Left lung (tissue), 14 donors: ENCODE measurements at places on chromosomes 6 and 20. TPM values are rescaled to one million over a fixed set of nuclear protein-coding genes. Genes with fewer than 3 reads are reported as not detected.

DNA sequence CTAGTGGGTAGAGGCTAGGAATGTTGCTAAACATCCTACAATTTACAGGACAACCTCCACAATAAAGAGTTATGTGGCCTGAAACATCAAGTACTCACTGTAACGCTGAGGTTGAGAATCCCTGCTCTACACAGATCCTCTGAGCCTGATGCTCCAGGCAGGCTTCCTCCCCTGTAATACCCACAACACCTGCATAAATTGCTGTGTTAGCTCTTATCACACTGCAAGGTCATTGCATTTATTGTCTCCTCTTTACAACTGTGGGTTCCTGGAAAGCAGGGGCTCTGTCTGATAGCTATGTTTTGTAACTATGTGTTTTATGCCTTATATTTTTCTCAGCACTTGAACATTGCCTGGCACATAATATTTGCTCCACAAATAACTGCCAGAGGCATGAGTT is 11.6 kb downstream of the RPP21 start:
- H3K4me1 ChIP-seq, result no peaks in the 10 kb centered on the region
- H3K4me3 ChIP-seq, result no peak overlapping the region
- H3K27ac ChIP-seq, result no peak overlapping the region
- DNase-seq, result no peak
- H3K36me3 ChIP-seq, result no peaks in the 10 kb centered on the region

C6orf52 gene
- total RNA-seq, result 0.58 TPM

DNA sequence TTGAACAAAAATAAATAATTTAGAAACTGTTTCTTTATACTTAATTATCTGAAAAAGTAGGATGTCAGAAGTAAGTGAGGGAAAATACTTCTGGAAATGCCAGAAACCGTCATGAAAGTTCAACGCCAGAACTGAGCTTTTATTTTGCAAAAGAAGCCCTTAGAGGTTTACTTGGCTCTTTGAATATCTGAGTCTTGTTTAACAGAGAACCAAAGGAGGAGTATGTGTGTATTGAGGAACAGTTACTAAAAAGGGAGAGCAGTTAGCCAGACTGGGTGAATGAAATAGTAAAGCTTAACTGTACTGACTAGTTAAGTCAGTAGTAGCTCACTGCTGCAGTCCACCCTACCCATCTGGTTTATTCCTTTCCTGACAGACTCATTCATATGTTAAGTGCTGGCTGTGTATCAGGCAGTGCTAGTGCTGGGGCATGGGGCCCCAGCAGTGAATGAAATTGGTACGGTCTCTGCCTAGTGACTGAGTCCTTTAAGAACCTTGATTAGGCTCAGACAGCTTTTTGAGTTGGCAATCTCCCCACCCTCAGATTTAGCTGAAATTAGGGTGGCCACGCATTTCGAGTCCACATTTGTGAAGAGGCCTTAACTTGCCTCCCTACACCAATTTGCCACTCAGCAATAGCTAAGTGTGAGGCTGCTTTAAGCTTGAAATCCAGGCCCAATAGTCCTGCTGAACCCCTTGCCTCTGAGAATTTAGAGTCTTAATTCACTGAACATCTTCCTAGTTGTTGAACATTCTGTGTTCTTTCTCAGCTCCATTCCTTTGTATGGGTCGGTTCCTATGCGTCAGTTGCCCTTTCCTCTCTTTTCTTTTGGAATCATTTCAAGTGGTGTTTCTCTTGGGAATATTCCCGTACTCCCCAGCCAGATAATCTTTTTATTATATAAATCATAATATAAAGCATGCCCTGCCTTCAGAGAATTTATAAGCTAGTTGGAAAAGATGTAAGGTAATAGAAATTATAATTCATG is 20.2 kb downstream of the MAP3K4 start:
- H3K36me3 ChIP-seq, result no peaks in the 10 kb centered on the region
- no peak for DNase-seq
- H3K4me3 ChIP-seq, result no peak overlapping the region
- H3K4me1 ChIP-seq, result peaks cover 21% of the 10 kb centered on the region
- no peak overlapping the region for H3K27ac ChIP-seq

- H3K4me3 ChIP-seq, result peak overlapping the region; percentile 53
- H3K27me3 ChIP-seq, result no peaks in the 10 kb centered on the region
- no peaks in the 10 kb centered on the region for H3K4me1 ChIP-seq
Observed at GRCh38 chr6:31588871-31589650, 3.0 kb downstream of the LST1 start.

MAP7 gene
- total RNA-seq, result 16.8 TPM

DNA sequence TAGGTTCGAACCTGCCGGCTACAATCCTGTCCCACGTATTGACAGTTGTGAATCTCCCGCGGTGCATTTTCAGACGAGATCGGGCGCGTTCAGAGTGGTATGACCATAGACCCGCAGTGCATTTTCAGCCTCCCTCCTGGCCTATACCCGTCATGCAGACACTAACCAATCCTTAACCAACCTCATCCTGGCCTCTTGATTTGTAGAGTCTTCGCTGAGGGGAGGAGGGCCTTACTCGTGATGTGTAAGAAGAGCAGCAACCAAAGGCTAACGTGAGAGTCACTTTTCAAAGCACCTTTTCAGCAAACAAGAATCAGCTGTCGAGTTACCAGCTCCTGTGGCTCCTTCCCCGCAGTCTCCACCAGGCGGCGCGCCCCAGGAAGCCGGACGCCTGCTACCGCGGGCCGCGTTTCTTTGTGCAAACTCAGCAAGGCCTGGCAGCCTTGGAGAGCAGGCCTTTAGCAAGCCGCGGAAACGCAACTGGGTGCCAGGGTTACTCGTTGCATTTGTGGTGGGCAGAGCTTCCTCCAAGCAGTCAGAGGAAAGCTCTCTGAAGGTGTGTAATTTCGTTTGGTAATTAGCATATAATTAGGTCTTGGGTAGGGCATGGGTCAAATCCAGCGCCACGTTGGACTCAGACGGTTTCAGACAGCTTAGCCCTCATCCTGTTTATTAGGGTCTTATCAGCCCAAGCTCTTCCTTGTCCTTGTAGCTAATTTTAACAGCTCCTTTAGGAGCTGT is 139.8 kb downstream of the OR2B2 start:
- peaks cover 58% of the 10 kb centered on the region for H3K27me3 ChIP-seq
- DNase-seq, result peak; percentile 88
- no peaks in the 10 kb centered on the region for H3K36me3 ChIP-seq
- no peaks in the 10 kb centered on the region for H3K4me1 ChIP-seq

LINC00237 gene
- total RNA-seq, result not detected
